ENCODE measurements at places on chromosomes 2 and 18.

GRCh38 chr2:217948351-217948791, 54.4 kb downstream of the TNS1 start:
- DNase-seq = no peak

GRCh38 chr2:138267161-138267901, 234.2 kb upstream of the SPOPL start:
- DNase-seq = no peak

GRCh38 chr2:151315381-151315903, 26.0 kb upstream of the NMI start:
- no peak for DNase-seq

DNA sequence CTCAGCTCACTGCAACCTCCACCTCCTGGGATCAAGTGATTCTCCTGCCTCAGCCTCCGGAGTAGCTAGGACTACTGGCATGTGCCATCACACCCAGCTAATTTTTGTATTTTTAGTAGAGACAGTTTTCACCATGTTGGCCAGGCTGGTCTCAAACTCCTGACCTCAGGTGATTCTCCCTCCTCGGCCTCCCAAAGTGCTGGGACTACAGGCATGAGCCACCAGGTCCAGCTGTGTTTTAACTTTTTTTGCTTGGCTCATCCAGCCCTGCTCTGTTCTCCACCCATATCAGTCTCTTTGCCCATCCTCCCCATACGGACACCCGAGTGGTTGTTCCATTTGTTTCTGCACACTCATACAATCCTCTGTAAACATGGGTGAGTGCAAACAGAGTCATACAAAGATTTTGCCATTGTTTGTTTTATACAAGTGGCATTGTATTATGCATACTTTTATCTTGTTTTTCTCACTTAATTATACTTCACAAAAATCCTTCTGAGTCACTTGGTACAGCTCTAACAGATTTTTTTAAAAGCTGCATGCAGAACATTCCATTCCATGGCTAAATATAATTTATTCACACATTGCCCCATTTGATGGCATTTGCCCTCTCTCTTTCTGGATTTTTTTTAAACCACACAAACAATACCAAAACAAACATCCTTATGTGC, 5.3 kb downstream of the APOB start:
- DNase-seq = no peak

- DNase-seq = no peak
These were observed 64.4 kb downstream of the INPP5D start for GRCh38 chr2:233124421-233125080.

DNA sequence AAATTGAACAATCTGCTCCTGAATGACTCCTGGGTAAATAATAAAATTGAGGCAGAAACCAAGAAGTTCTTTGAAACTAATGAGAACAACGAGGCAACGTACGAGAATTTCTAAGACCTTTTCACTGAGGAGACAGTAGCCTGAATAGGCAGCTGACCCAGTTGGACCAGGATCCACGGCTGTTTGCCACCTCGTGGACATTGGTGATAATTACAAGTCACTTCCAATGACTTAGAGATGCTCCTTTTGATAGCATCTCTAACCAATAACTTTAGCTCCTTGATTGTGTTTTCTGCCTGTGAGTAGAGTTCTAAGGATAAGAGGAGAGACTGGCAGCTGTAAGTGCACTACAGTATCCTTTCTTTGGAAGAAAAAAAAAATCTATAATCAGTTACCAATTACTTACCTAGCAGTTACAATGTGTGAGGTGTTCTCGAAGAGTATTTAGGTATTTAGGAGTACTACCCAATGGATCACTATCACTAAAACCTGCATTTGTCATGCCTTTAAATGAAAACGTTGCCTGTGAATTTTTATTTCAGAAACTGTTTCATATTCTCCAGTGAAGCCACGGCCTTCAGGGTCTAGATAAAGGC, 31.3 kb upstream of the CNTNAP5 start:
- DNase-seq = peak; percentile 0

- no peak for DNase-seq
These were observed 50.6 kb downstream of the ALPK2 start for GRCh38 chr18:58578321-58578720.

DNA sequence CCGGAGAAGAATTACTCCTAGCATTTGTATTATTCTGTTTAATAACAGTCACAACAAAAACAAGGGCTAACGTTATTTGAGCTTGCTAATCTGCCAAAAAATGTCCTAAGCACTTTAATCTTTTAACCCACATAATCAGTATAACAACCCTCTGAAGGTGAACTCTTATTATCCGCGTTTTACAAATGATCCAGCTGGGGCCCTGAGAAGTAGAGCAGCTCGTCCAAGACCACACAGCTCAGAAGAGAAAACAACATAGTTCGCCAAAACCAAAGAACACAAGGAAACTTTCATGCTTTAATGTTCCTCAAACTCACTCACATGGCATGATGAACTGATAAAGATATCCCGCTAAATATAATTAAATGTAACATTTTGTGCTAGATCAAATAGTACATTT, 159.7 kb upstream of the ZNF236 start:
- no peak for DNase-seq

DNA sequence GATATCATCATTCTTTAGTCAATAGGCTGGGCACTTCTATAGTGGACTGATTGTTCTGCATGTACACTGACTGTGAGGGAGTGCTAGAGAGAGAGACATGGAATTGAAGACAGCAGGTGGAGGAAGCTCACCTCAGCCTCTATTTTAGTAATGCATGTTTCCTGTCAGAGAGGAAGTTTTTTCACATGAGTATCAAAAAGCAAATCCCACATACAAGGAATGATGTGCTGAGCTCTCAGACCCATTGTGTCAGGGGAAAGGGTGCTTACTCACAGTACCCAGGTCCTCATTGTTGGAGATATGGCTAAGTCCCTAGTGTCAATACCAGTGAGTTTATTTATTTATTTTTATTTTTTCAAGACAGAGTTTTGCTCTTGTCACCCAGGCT, 9.9 kb upstream of the CDK15 start:
- no peak for DNase-seq

Measured in activated CD4-positive, alpha-beta T cell treated with anti-CD3 and anti-CD28 coated beads, Interleukin-2, amount 50 U/mL, for 48 hours (primary cell).